ENCODE measurements at places on chromosomes 16 and 17.

DNA sequence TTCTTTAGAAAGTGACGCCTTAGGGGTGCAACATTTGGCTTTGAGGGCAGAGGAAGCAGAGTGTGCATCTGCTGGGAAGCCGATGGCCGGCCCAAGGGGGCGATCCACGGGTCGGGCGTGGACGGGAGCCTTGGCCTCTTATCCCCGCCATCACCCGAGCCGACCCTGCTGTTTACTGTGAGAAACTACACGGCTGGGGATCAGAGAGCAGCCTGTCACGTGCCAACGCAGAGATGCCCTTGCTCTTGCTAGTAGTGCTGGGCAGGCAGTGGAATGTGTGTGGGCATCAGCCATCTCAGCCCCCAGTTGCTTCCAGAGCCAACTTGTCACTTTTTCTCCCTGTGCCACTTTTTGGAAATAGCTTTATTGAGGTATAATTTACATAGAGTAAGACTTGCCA, 26.7 kb upstream of the ITGB4 start:
- DNase-seq: no peak

DNA sequence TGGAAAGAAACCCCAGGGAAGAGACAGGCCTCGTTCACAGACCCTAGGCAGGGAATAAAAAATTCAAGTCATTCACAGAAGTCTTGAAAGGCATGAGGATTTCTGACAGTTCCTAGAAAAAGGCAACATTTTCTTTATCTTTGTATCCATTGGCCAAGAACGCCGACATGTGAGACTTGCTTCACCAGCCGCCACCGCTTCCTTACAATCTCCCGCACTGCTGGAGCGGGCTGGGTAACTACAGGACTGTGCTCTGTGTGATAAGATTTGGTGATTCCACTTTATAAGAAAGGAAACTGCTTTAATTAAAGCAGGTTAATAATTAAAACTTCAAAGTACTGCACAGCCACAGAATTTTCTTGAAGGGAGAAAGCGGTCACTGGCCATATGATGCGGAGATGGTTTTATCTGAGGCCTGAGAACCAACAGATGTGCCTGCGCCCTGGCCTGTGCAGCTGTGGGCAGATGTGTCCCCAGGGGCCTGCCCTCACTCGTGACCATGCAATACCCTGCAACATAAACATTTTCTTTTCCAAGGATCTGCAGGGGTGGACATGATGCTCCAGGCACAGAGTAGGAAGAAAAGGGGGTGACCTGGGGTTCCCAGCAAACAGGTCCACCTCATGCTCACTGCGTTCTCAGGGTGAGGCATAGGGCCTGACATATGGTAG, 13.0 kb upstream of the LGALS3BP start:
- DNase-seq: no peak

- no peak for DNase-seq
Observed at GRCh38 chr16:4376893-4377572, 5.4 kb downstream of the VASN start.

GRCh38 chr17:82751171-82751570, 694 bp upstream of the TBCD start:
- DNase-seq: no peak

DNA sequence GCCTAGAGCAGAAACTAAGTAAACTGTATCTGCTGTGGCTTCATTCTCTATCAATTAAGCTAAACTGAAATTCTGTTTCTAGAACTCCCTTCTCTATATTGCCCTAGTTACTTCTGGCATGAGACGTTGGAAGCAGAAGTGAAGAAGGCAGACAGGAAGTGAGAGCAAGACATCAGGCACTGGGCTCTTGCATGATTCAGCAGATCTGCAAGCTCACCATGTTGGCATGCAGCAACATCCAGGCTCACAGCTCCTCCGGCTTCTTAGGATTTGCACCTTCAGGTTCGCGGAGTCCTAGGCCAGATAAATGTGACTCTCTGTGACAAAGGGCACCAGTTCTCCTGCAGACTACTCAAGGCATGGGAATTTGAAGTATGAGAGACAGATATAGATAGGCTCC, 148.3 kb downstream of the CDH8 start:
- no peak for DNase-seq

DNA sequence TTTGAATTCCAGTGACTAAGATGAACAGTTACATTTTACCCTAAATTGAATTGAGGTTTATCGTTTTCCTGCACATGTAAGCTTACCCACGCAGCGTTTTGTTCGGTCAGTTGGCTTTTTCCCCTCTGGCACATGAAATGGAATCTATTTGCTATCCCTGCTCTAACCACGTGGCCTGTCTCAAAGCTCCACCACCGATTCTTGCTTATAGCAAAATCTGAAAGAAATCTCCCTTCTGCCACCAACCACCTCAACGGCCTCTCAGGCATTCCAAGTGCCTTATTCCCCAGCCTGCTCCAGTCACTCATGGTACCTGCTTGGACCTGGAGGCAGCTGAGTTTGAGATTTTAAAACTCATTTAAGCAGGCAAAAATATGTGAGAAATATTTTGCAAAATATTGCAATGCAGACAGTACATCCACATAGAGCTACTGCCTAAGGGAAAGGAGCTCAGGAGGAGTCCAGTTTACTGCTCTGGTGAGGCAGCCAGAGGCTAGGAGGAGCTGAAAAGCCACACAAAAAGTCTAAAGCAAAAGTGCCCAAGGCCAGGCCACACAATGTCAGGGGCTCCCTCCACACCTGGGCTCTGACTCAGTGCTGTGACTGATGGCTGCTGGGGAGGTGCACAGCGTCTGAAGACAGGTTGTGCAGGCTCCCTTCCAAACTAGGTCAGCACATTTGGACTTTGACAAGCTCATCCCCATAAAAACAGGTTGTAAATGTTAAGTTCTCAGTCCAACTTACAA, 26.4 kb downstream of the ARHGAP17 start:
- DNase-seq: no peak

- no peak for DNase-seq
Observed at GRCh38 chr16:49416001-49416675, 42.5 kb downstream of the C16orf78 start.

GRCh38 chr17:8071496-8071895, 16.0 kb downstream of the ALOX12B start:
- no peak for DNase-seq

DNA sequence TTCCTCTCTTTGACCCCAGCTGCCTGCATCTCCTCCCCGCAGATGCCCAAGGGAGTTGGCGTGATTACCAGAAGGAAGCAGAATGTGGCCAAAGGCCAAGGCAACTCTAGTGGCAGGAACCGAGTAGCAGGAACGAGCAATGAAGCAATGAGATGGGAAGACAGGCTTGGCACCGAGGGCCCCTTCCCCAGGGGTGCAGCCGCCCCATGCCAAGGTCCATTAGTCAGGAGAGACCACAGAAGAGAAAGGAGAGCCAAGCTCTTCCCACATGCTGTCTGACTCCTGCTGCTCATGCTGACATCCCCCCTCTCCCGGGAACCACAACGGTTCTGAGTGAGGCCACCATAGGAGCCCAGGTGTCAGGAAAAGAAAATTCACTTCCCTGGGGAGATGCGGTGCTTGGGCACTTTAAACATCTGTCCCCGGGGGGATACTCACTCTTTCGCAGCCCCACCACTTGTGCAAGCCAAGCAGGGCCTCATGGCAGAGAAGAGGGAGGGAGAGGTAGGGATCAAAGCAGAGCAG, 67.4 kb downstream of the MYO18A start:
- DNase-seq: no peak

DNA sequence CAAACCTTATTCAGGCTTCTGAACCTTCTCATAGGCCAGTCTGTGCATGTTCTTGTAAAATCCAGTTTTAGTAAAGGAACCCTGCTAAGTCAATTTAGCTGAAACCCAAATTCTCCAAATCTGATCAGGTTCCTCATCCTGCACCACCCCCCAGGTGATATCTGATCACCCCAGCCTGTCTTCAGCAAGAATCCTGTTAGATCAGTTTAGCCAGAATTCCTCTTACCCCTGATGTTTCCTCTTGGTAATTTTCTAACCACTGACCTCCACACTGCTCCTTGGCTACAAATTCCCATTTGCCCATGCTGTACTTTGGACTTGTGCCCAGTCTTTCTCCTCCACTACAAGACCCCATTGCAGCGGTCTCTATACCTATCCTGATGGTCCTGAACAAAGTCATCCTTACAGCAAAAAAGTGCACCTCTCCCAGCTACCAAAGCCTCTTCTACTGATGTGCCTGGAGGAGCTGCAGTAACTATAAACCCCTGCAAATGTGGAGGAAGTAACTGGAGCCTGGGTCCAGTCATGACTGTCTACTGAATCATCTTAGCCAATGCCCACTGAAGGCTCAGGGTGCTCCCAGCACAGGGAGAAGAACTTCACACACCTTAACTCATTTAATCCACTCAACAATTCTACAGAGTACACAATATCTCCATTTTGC, 23.8 kb downstream of the TEX14 start:
- DNase-seq: no peak

- DNase-seq: no peak
Observed at GRCh38 chr17:19383681-19384470, 3.1 kb downstream of the MFAP4 start.

DNA sequence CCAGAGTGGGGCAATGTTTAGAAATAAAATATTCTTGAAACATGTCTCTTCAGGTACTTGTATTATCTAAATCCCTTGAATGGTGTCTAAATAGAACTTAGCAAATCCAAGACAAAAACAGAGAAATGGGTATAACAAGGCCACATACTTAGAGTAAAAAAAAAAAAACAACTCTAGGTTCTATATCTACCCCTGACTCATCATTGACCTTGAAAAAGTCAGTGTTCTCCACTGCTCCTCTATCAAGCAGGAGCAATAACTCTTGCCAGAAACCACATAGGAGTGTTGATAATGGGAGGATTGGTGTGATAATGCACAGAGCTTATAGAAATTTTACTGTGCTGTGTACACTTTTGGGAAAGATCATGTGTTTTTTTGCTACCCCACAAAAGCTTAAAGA, 296.6 kb upstream of the PMFBP1 start:
- DNase-seq: no peak

DNA sequence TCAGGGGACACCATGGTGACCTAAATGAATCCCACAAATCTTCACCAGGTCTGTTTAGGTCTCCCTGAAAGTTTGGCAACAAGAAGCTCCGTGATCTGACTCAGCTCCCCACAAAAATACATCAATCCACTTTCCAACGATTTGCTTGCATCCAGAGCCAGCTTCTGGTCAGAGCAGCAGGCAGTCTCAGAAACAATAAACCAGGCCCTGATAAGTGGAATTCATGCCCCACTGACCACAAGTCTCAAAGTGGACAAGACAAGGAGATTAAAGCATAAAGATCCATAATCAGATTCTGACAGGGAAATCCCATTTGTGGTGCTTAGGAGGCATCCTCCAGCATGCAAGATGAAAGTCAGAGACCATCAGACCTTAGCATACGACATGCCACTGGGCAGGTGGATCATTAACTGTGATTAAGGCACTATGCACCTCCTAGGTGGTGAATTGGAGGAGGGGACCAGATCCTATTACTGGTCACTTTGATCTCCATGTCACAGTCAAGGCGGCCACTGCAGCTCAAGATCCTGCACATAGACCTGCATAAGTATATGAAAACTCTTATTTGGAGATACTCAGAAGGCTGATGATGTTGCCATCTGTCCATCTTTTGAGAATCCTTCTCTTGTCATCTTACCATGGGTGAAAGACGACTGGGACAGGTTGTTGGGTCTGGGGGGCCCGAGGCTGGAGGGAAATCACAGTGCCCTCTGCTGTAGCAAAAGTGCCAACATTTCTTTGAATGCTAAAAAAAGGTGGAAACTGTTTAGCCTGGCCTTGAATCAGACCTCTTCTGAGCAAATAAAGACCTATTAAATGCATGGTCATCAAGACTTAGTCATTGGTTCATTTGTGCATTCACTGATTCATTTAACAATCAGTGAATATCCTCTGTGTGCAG, 309.2 kb upstream of the CCL2 start:
- DNase-seq: no peak

DNA sequence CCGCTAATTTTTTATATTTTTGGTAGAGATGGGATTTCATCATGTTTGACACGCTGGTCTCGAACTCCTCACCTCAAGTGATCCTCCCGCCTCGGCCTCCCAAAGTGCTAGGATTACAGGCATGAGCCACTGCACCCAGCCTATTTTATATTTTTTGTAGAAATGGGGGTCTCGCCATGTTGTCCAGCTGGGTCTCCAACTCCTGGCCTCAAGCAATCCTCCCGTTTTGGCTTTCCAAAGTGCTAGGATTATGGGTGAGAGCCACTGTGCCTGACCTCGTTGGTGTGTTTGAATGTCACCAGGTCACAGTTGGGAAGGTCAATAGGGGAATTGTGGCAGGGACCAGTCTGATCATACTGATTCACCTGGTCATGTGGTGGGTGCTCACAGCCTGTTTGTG, 56.7 kb upstream of the NKD1 start:
- DNase-seq: no peak

GRCh38 chr17:58412961-58413586, 4.3 kb downstream of the RNF43 start:
- peak; percentile 55 for DNase-seq

GRCh38 chr16:88003316-88003715, 52.1 kb downstream of the BANP start:
- no peak for DNase-seq

DNA sequence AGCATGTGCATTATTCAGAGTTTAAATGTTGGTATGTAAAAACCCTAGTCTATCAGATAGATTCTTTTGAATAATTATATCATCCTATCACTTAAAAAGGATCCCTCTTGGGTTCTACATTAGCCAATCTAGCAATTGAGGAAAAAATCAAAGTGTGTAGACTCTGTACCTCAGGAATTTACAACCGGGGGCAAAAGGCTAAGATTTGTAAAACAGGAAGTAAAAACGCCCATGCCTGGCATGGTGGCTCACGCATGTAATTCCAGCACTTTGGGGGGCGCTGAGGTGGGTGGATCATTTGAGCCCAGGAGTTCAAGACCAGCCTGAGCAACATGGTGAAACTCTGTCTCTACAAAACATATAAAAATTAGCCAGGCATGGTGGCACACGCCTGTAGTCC, 58.6 kb downstream of the SLC6A4 start:
- no peak for DNase-seq

DNA sequence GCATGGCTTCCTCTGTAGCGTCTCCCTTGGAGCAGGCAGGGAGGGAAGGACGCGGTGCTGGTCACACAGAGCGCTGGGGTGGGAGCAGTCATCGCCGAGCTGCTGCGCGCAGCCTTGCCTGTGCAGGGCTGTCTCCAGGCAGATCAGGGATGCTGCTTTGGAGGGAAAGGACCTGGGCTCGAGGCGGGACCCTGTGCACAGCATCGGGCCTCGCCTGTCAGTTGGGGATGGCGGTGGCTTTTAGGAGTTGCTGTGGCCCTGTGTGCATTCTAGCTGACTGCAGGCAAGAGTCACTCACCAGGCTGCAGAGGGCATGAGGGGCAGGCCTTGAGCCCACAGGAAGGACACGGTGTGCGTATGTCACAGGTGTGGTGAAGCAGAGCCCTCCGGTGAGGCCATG, 10.1 kb downstream of the ACSF3 start:
- no peak for DNase-seq

DNA sequence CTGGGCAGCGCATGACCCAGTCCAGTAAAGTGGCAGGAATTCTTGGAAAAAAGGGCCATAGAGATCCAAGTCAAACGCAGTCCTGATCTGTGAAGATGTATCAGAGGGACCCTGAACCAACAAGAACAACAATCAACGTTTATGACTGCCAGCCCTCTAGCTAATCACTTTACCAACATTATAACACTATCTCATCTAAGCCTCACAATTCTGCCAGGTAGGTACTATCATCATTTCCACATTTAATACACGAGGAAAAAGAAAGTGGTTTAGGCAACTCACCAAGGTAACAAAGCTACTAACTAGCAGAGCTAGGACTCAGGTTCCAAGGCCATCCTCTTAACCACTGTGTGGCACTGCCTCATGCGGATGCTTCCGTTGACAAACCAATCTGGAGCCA, 28.1 kb downstream of the TEX2 start:
- no peak for DNase-seq

Data from activated CD4-positive, alpha-beta T cell treated with anti-CD3 and anti-CD28 coated beads, Interleukin-2, Interleukin-6, amounts not matched to agents 100 ng/mL and 50 ng/mL, durations not matched to agents 16 hours and 8 hours (primary cell).